ENCODE measurements at places on chromosomes 3 and 15.
A peak's percentile ranks its signal among the peaks of the same experiment; 100 is the strongest.

- DNase-seq = no peak
Measured at GRCh38 chr3:184016169-184016570, 1.5 kb downstream of the ABCC5 start.

- peak; percentile 84 for DNase-seq
Measured at GRCh38 chr3:52277972-52278509, 408 bp downstream of the WDR82 start.

- no peak for DNase-seq
Measured at GRCh38 chr3:149919509-149919908, 51.2 kb downstream of the PFN2 start.

- DNase-seq = no peak
Measured at GRCh38 chr15:36773698-36774097, 194.3 kb downstream of the CDIN1 start.

DNA sequence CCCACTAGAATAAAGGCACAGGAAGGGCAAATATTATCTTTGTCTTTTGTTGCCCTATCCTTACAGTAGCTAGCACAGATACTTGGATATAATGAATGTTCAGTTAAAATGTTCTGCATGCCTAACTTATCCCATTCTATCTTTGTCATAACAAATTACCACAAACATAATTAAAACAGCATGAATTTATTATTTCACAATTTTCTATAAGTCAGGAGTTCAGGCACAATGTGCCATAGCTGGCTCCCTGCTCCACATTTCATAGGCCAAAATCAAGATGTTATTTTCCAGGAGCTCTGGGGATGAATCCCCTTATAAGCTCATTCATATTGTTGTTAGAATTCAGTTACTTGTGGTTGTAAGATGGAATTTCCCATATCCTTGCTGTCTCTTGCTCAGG lies 975.5 kb downstream of the IGSF11 start:
- no peak for DNase-seq

GRCh38 chr3:53074366-53074696 lies 28.5 kb upstream of the SFMBT1 start:
- peak; percentile 18 for DNase-seq
